Hepatocyte (in vitro differentiated cells): ENCODE measurements at places on chromosomes 1 and 21. TPM values are rescaled to one million over a fixed set of nuclear protein-coding genes. Genes with fewer than 3 reads are reported as not detected.
A peak's percentile ranks its signal among the peaks of the same experiment; 100 is the strongest.

GRCh38 chr1:110565565-110565964 is 40.6 kb downstream of the KCNA2 start:
- DNase-seq: no peak

DNA sequence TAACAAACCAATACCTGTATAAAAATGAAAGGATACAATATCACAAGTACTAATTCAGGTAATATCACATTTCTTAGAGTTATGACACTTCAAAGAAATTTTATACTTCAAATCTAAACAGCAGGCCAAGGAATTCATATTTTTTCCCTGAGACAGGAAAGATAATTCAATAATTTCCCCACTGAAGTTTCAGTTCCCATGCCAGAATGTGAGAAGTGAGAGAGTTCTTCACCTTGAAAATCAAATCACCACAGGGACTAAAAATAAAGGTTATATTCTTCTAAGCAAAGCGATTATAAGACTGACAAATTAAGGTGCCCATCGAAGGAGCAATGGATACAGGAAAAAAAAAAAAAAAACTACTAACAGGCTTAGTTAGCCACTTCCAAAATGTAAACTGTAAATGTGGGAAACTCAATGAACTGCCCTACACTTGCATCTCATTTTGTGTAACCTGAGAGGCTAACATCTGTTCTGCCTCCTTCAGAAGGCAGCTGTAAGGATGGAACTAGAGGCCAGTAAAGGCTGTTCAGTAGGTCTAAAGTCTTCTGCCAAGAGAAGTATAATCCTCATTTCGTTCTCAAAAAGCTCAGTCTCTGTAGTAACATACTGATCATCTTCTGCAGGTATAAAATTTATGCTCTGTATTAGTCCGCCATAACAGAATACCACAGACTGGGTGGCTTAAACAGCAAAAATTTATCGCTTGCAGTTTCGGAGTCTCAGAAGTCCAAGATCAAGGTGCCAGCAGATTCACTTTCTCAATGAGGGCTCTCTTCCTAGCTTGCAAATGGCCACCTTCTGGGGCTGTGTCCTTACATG is 127.8 kb downstream of the RERE start:
- no peak for DNase-seq

DNA sequence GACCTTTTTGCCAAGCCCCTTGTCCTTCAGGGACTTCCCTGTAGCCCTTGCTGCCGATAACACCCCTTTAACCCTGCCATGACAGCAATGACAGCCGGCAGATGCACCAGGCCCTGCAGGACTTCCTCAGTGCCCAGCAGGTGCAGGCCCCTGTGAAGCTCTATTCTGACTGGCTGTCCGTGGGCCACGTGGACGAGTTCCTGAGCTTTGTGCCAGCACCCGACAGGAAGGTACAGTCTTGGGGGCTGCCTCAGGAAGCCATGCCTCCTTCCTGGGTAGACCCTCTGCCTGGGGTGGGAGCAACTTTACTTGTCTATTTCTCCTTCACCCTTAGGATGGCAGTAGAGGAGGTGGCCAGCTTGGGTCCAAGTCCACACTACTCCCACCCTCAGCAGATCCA is 16.1 kb upstream of the PADI6 start:
- DNase-seq: no peak

GRCh38 chr1:213759359-213760181 is 228.2 kb upstream of the PROX1 start:
- DNase-seq: peak; percentile 59

- DNase-seq: peak; percentile 82
Measured at GRCh38 chr1:53089478-53090226, 27.6 kb downstream of the PODN start.

- peak; percentile 11 for DNase-seq
Measured at GRCh38 chr1:65688848-65689247, 103.8 kb upstream of the PDE4B start.

The CD52 gene
- polyA plus RNA-seq: 3.9 and 12.9 TPM in 2 replicates

The CATSPER4 gene
- polyA plus RNA-seq: 0.07 TPM in 1 of 2 replicates, not detected in the other
